Caco-2 (cell line): ENCODE measurements at places on chromosomes 13 and 19. TPM values are rescaled to one million over a fixed set of nuclear protein-coding genes. Genes with fewer than 3 reads are reported as not detected.

The CEACAM16 gene
- total RNA-seq, result not detected in 2 replicates

The ZNF329 gene
- 4.4 and 5.4 TPM in 2 replicates for total RNA-seq

DNA sequence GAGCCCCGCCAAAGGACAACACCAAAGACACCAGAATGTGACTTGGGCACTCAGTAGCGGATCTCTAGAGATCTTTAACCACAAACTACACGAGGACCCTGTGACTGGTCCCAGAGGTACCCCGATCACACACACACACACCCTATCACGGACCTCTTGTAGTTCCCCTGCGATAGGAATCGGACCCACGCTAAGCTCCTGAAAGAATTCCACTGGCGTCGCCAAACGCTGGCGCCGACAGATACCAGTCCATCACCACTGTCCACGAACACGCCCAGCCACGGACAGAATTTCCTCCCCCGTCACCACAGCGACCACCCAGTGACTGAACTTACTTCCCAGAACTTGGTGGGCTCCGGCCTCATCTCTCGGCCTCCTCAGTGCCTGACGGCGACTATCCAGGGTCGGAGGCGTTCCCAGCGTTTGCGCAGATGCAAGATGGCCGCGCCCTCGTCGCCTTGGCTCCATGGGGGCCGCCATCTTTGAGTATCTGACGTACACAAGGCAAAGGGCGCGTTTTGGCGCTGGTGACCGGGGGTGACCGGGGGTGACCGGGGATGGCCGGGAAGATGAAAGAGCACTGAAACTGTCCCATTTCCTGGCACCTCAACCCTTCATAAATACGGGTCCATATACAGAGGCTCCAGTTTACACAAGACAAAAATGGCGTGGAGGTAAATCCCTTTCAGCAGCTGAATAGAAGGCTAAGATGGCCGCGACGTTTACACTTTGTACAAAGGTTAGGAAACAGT is at the start of gene ZNF615:
Gene ZNF615 (minus strand): TSS at position 406 of the 752 bp plus-strand sequence. CDS start 4,500 bp downstream, outside the sequence.
- peak; percentile 90 for DNase-seq

DNA sequence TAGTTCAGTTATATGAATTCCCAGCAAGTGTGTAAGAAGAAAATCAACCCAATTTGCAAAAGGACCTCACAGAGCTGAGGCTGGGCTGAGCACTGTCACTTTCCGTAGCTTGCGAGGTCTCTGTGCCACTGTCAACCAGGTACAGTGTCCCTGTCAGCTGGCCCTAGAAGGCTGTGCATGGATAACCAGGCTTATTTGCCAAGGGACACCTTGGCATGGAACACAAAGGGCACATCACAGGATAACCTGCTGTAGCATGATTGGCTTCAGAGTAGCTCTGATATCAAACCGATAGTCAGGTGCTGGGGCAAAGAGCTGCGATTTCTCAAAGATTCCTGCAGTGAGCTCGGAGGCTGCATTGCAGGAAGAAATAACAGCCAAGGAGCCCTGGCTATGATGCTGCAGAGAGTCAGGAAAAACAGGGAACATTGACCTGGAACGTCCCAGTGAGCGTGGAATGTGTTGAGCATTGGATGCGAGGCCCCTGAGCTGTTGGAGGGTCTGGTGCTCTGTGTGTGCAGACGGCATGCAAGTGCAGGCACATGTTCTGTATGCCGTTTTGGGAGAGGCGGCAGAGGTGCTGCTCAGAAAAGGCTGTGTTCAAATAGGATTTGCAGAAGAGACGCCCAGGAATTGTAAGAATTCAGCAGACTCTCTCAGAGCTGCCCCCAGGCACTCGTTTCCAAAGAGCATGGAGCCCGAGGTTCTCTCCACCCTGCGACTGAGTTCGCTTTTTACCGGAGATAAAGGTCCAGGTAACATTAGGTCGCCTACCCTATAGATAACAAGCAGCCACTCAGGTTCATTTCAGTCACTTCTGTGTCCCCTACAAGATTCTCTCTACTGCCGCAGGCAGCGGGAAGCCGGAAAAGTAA is 213.5 kb upstream of the IRS2 start:
- DNase-seq, result peak; percentile 70

GRCh38 chr13:32883474-32883873 is 132.7 kb upstream of the KL start:
- no peak for DNase-seq

The ZBTB32 gene
- not detected in 2 replicates for total RNA-seq

The KLK4 gene
- total RNA-seq, result not detected in 2 replicates

The ZNF808 gene
- total RNA-seq, result 19.3 and 19.8 TPM in 2 replicates

DNA sequence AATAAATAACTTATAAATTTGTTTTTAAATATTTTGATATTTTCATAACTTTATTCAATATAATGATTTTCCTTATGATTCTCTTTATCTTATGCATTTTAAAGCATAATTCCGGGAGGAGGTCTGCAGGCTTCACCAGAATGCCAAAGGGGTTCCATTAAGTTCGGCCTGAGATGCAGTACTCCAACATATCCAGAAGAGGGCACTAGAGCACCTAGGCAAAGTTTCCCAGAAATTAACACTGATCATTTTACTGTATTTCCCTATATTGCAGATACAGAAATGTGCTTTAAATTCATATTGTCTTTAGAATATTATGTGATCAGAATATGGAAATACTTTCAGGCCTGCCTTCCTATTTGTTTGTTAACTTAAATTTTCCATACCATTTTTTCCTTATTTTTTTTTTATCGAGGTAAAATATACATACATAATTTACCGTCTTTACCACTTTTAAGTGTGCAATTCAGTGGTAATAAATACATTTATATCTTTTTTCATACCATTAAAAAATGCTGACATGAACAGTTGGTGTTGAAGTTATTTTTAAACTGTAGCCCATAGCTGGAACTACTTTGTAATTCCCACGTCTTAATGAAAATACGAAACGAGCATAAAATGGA is 58.9 kb upstream of the TM9SF2 start:
- peak; percentile 69 for DNase-seq

- DNase-seq, result no peak
Observed at GRCh38 chr13:111944171-111944583, 122.8 kb upstream of the SOX1 start.
